ENCODE measurements at places on chromosomes 13 and 19.

DNA sequence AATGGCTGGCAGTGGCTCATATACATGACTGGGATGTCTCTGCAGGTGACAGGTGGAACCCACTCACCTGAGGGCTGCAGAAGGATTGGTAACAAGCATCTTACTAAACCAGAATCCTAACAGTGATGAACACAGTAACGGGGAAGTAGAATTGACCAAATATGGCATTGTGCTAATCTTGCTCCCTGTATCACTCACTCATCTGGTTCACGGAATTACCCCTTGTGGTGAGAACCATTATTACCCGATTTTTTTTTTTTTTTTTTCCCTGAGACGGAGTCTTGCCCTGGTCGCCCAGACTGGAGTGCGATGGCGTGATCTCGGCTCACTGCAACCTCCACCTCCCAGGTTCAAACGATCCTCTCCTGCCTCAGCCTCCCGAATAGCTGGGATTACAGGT is 69.5 kb downstream of the PTPRS start:
- no peak for DNase-seq

- DNase-seq: no peak
These were observed 18.5 kb downstream of the GPX4 start for GRCh38 chr19:1122021-1122971.

DNA sequence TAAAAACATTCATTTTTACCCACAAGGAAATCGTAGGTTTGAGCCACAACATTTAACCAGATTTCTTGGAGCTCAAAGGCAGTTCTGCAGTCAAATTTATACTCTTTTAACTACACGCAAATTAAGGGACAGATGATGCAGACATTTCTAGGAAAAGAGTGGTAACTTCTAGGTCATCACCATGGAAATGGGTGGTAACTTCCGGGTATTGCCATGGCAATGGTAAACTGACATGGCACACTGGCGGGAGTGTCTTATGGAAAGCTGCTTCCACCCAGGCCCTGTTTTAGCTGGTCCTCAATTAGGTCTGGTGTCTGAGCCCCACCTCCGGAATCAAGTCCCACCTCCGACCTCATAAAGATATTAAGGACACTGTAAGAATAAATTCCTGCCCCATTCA is 10.4 kb upstream of the LYPD5 start:
- no peak for DNase-seq

GRCh38 chr13:61830475-61830874 is 414.8 kb upstream of the PCDH20 start:
- no peak for DNase-seq

- no peak for DNase-seq
These were observed 263.5 kb downstream of the GPC5 start for GRCh38 chr13:91661692-91662490.

DNA sequence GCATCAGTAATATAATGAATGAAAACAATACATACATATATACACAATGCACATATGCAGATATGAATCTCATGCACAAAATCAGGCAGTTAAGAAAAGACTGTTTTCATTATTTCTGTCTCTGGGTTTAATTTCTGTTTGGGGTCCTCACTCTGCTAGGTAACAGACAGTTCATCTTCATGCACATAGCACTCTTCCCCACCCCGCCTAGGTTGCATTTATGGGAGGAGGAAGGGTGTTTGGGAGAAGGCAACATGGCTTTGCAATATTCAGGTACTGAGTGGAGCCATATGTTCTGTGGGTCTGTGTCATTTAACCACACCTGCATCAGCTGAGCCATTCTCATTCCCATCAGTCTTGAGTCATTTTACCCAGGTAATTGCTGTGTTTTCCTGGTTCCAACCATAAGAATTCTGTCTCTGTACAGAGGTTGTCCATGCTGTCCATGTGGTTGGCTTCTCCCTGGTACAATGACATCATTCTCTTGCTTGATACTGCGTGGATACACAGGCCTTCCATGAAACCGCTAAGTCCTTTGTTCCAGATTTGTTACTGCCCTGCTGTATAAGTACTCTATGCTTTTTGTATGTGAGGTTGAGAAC is 45.3 kb downstream of the RFC3 start:
- no peak for DNase-seq

DNA sequence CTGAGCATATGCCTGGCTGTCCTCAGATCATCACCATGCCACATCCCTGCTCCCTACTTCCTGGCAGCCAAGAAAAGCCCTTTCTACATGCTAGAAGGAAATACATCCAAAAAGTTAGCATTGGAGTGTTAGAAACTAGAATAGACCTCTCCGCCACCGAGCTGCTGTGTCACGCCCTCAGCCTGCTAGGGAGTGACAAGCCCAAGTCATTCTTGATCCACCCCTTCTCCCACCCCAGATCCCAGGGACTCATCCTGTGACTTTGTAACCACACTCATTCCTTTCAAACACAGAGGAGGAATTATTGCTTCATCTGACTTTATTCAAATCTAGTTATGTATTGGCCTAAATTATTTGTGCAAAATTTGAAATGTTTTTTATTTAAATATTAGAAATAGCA is 45.3 kb downstream of the POLR1D start:
- DNase-seq: no peak

DNA sequence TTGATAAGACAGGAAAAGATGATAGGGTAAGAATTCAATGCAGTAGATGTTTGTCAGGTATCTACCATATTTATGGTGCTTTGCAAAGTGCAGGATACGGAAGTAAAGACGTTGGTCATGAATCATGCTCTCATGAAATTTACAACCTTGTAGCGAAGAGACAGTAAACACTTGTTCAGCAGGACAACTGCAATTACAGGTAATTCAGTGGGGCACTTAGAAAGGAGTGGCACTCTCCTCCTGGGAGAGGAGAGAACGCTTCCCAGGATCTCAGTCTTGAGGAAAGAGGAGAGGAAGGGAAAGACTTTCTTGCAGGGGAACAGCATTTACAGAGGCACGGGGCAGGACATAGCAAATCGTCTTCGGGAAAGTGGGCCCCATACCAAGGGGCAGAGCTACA is 46.4 kb downstream of the SOX1 start:
- no peak for DNase-seq

DNA sequence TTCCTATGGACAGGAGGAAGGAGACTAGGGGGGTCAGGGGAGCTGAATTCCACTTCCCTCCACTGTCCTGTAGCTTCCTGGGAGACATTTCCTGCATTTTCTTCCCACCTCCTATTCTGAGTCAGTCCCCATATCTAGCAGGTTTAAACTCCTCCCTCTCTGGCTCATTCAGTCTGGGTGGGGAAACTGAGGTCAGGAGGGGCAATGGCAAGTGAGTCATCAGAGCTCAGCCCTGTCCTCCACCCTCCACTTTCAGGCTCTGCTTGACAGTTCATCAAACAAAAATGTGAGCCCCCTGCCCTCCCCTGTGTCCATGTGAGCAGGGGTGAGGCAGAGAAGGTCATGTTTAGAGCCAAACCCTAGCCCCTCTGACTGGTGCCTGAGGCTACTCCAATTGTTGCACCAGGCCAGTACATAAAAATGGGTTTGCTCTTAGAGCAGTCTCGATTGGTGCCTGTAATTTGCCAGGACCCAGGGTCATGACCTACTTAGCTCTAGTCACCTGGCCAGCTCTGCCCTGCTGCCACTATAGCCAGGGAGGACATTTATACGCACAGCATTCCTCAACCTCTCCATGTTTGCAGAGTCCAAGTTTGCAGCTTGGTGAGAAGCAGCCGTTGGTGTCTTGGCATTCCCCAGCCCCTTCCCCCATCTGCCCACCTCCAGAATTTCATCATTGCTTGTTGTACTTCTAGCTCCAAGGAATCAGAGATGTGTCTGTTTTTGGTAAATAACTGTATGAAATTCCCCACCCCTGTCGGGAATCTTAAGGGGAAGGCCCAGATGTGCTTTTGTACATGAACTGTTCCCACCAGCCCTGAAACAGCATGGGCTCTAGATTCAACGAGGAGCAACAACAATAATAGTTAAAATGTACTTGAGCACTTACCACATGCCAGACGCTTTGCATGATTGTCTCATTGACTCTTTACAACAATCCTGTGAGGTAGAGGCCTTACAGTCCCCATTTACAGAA is 20.7 kb downstream of the SAMD4B start:
- no peak for DNase-seq

- no peak for DNase-seq
These were observed 75.9 kb downstream of the ESD start for GRCh38 chr13:46721054-46721453.

- DNase-seq: no peak
These were observed 437 bp downstream of the SMARCA4 start for GRCh38 chr19:10961073-10961860.

DNA sequence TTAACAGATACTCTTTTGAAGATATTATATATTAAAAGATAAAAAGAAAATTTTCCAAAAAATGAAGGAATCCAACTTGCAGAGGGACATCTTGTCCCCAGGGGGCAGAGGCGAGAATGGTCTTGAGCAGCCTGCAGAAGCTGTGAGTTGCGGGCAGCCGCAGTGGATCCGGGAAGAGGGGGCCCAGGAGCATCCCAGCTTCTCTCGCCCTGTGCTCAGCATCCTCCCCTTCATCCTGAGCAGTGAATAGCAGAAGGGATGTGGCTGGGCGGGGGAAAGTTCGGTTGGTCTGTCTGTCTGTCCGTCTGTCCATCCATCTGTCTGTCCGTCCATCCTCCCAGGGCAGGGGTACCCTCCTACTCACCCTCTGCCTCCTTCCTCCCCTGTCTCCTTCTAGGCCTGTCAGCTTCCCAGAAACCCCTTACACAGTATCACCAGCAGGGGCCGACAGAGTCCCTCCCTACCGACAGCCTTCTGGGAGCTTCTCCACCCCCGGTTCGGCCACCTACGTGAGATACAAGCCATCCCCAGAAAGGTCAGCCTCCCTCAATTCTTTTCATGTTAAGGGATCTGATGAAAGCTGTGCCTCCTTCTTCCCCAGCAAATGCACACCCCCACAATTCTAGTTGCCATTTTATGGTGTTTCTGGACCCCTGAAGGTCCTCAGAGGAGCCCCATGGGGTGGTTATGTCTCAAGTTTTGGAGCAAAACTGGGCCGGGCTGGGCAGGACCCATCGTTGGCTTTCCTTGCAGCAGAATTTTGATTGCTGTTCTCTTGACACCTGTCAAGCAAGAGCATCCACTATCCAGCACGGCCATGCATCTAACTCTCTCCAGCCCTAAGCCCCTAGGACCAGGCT is 81.6 kb downstream of the DPF1 start:
- no peak for DNase-seq

GRCh38 chr19:32343550-32344262 is 1.7 kb upstream of the ZNF507 start:
- no peak for DNase-seq

DNA sequence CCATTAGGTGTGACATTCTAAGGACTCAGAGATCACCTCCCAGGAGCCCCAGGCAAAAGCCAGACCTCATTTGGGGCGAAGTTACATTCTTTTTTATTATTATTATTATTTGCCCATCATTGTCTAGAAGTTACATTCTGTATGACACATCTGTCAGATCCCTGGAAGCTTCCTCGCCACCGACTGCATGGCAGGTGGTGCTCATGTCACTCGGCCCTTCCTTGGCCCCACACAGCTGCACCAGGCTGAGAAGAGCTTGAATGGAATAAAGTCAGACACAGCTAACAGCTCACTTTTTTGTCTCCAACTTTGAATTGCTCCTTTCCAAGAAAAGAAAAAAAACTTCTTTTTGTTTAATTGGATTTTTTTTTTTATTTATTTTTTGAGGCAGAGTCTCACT is 41.4 kb upstream of the LDLR start:
- no peak for DNase-seq

GRCh38 chr19:51712461-51713081 is 11.2 kb downstream of the HAS1 start:
- DNase-seq: no peak

DNA sequence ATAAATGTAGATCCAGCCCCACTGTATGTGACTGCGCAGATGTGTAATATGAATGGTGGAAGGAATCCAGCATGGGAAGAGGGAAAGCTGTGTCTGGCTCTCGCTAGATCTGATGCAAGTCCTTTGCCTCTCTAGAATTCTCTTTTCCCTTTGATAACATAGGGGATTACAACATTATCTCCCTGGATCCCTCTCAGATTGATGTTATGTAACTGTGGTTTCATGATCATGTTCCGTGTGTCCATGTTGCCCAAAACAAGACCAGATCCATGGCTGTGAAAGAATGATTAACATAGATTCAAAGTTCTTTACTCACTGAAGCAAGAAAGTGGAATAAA is 184.0 kb upstream of the UBL3 start:
- DNase-seq: no peak

DNA sequence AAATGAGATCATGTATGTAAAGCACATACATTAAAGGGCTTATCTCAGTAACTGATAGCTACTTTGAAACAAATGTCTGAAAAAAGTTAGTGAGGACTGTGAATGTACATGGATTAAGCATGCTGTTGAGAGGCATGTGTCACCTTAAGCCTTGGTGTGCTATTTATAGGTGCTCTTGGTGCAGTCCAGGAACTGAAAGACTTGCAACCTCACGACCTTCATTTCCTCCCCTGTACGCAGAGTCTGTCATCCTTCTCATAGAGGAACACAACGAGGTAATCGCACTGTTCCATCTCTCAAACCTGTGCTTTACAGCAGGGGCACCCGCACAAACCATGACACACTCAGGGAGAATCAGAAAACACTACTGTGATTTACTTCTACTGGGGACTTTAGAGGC is 65.6 kb downstream of the UFM1 start:
- DNase-seq: no peak

DNA sequence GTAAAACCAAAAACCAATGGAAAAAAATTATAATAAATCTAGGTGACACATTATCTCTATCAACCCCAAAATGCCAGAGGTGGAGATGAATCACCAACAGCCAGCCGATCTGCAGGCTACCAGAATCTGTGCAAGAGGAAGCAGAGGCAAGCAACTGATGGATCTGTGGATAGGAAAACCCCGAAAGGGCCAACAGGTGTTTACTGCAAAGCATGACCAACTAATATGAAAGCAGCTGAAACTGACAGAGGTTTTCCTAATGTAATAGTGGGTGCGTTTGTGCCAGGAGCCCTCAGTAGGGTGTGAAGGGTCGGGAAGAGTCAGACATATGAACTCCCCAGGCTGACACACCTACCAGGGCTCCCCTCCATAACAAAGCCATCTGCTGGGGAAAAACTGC is 554.6 kb downstream of the RFC3 start:
- no peak for DNase-seq

DNA sequence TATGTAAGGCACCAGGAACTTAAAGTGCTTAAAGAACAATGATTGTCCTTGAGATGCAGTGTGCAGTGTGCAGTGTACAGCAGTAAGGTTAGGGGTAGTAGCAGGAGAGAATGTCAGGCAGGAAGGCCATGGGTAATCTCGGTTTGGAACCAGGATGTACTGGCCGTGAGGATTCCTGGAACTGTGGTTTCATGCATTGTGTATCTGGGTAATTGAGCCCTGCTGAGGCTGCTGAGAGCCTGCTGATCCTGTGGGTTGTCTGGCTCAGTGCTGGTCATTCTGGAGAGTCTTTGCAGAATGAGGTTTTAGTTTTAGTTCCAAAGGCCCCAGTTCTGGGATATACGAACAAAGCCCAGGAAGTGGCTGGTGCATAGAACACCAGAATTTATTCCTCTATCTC is 71.0 kb downstream of the ZNF568 start:
- no peak for DNase-seq

DNA sequence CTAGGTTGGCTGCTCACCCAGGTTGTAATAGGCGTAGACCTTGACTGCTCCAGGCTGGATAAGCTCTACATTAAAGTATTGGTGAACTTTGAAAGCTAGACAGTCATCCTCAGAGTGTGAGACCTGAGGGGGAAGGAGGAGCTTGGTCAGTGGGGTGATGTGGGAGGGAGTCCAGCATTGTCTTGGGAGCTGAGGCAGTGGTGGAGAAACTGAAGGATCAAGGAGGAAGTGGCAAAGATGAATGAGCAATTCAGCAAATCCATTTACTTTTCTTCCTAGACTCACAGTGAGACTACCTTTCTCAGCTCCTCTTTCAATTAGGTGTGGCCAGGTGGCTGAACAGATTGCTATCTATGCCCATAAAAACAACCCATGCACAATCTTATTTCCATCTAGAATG is 10.2 kb upstream of the TNFSF14 start:
- DNase-seq: no peak
